Mesenchymal stem cell (in vitro differentiated cells and primary cell): ENCODE measurements at places on chromosomes 13 and 19.

GRCh38 chr13:66225072-66225471 lies 1005.1 kb downstream of the PCDH9 start:
- H3K36me3 ChIP-seq, result no peaks in the 10 kb centered on the region
- no peaks in the 10 kb centered on the region for H3K4me1 ChIP-seq
- H3K27me3 ChIP-seq, result no peaks in the 10 kb centered on the region
- H3K27ac ChIP-seq, result no peak overlapping the region

GRCh38 chr19:30719189-30719998 lies 347.2 kb downstream of the ZNF536 start:
- peaks cover 6% of the 10 kb centered on the region for H3K27me3 ChIP-seq
- peaks cover 10% of the 10 kb centered on the region for H3K4me1 ChIP-seq
- H3K27ac ChIP-seq, result no peak overlapping the region
- peak overlapping the region; percentile 85 for H3K4me3 ChIP-seq
- no peaks in the 10 kb centered on the region for H3K36me3 ChIP-seq
- peak; percentile 5 for DNase-seq

DNA sequence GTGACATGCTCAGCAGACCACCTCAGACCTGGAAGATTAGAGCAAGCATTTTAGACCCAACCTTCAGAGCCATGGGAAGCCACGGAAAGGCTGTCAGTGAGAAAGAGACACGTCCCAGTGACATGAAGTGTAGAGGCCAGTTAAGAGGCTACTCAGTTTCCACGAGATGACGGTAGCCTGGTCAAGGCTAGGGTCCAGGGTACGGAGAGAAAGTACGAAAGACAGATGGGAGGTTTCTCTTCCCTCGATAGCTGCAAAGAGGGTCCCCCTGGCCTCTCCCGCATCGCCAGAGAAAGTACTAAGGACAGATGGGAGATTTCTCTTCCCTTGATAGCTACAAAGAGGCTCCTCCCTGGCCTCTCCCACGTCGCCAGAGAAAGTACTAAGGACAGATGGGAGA lies 8.6 kb downstream of the ZSCAN5A start:
- no peaks in the 10 kb centered on the region for H3K4me1 ChIP-seq
- no peaks in the 10 kb centered on the region for H3K27me3 ChIP-seq
- H3K36me3 ChIP-seq, result peaks cover 47% of the 10 kb centered on the region
- H3K4me3 ChIP-seq, result no peak overlapping the region
- no peak overlapping the region for H3K27ac ChIP-seq

DNA sequence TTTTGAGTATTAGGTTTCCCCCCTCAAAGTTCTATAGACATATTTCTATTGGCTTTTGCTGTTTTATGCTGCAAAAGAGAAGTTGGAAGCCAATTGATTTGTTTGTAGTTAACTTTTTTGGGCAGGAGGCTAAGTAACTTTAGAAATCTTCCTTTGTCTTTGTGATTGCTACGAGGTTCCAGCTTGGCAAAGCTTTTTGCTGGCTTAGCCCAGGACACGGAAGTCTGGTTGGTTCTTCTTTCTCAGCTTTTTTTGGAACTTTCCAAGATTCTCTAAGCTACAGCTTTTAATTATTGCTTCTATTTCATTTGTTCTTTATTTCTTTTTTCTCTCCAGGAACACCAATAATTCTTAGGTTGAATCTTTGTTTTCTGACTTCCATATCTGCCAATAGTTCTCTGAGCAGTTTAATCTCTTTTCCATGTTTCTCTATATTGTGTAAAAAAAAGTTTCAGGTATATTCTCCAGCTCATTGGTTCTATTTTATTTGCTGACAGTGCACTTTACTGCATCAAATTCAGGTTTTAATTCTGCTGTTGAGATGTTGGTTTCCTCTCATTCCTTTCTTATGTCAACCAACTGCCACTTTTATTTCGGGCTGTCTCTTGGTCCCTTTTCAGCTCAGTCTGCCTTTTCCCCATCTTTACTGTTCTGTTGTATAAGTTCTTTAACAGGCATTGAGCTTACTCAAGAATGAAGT lies 27.8 kb downstream of the MBNL2 start:
- no peaks in the 10 kb centered on the region for H3K36me3 ChIP-seq
- H3K27ac ChIP-seq, result no peak overlapping the region
- no peaks in the 10 kb centered on the region for H3K27me3 ChIP-seq
- DNase-seq, result no peak
- no peak overlapping the region for H3K4me3 ChIP-seq

DNA sequence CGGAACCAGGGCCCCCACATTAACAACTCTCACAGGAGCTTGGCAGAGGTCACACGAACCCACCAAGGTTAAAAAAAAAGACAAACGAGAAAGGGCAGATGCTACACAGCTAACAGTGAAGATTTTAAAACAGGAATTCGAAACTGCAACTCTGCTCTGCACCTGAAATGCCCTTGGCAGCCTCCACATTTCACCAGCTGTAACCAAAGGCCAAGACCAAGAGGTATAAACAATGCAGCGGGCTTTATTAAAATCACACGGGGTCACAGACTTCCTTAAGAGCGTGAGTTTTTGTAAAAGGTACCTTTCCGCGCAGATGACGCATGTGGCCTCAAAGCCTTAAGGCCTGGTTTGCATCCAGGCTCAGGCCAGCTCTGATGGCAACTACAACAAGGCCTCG lies 88.2 kb downstream of the STK24 start:
- DNase-seq, result no peak
- no peak overlapping the region for H3K4me3 ChIP-seq
- H3K27ac ChIP-seq, result no peak overlapping the region
- peaks cover 3% of the 10 kb centered on the region for H3K36me3 ChIP-seq
- peaks cover 21% of the 10 kb centered on the region for H3K4me1 ChIP-seq
